Upper lobe of right lung (tissue), 1 donor: ENCODE measurements at places on chromosomes 2 and 18. TPM values are rescaled to one million over a fixed set of nuclear protein-coding genes. Genes with fewer than 3 reads are reported as not detected.

SPDYA gene
- total RNA-seq, result 1.5 TPM

POTEJ gene
- total RNA-seq, result not detected

GRCh38 chr2:72579591-72580180 lies 246.1 kb downstream of the EXOC6B start:
- no peaks in the 10 kb centered on the region for H3K36me3 ChIP-seq
- H3K27ac ChIP-seq, result no peak overlapping the region
- no peaks in the 10 kb centered on the region for H3K27me3 ChIP-seq
- H3K4me3 ChIP-seq, result no peak overlapping the region
- no peak for DNase-seq
- H3K4me1 ChIP-seq, result peaks cover 6% of the 10 kb centered on the region

ALK gene
- not detected for total RNA-seq

- H3K27ac ChIP-seq, result no peak overlapping the region
- H3K27me3 ChIP-seq, result no peaks in the 10 kb centered on the region
- no peaks in the 10 kb centered on the region for H3K4me1 ChIP-seq
- DNase-seq, result no peak
- H3K36me3 ChIP-seq, result no peaks in the 10 kb centered on the region
Measured at GRCh38 chr18:26468931-26469340, 79.4 kb downstream of the KCTD1 start.

- H3K4me3 ChIP-seq, result no peak overlapping the region
- H3K4me1 ChIP-seq, result no peaks in the 10 kb centered on the region
- no peak overlapping the region for H3K27ac ChIP-seq
- H3K36me3 ChIP-seq, result no peaks in the 10 kb centered on the region
- no peak for DNase-seq
Measured at GRCh38 chr2:116747103-116747502, 1067.4 kb upstream of the DDX18 start.

GPR17 gene
- total RNA-seq, result 0.49 TPM

- H3K27ac ChIP-seq, result no peak overlapping the region
- H3K36me3 ChIP-seq, result no peaks in the 10 kb centered on the region
- DNase-seq, result no peak
- no peaks in the 10 kb centered on the region for H3K27me3 ChIP-seq
- H3K4me3 ChIP-seq, result no peak overlapping the region
Measured at GRCh38 chr2:8549273-8549922, 132.5 kb upstream of the ID2 start.

GRCh38 chr2:86441392-86441881 lies 266 bp downstream of the KDM3A start:
- H3K4me1 ChIP-seq, result peaks cover 36% of the 10 kb centered on the region
- H3K36me3 ChIP-seq, result peaks cover 13% of the 10 kb centered on the region

GRCh38 chr2:183010112-183010511 lies 28.1 kb downstream of the NCKAP1 start:
- H3K4me1 ChIP-seq, result no peaks in the 10 kb centered on the region
- no peak overlapping the region for H3K27ac ChIP-seq
- H3K4me3 ChIP-seq, result no peak overlapping the region
- DNase-seq, result no peak
- no peaks in the 10 kb centered on the region for H3K36me3 ChIP-seq

GRCh38 chr2:151230627-151231140 lies 31.0 kb downstream of the RBM43 start:
- DNase-seq, result no peak
- H3K36me3 ChIP-seq, result no peaks in the 10 kb centered on the region
- no peak overlapping the region for H3K27ac ChIP-seq
- no peaks in the 10 kb centered on the region for H3K27me3 ChIP-seq

DNA sequence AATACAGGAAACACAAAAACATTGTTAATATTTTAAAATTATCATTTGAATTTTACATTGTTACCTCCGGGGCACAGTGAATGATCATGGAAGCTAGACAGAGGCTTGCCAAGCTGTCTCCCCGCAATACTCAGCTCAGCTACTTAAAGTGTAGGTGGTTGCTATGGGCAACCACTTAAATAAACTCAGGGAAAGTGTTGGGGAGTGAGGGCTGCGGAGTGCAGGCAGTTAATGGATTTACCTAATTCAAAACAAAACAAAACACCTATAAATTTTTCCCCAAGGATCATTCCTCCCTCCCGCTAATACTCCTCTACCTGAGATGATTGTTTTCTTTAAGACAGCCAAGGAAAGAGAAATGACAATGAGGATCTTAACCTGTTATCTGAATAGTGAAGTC lies 349.5 kb downstream of the TGIF1 start:
- no peaks in the 10 kb centered on the region for H3K4me1 ChIP-seq
- no peaks in the 10 kb centered on the region for H3K27me3 ChIP-seq
- no peaks in the 10 kb centered on the region for H3K36me3 ChIP-seq
- no peak for DNase-seq

GRCh38 chr2:236047886-236048540 lies 120.2 kb downstream of the GBX2 start:
- DNase-seq, result no peak
- H3K36me3 ChIP-seq, result peaks cover 13% of the 10 kb centered on the region
- no peaks in the 10 kb centered on the region for H3K27me3 ChIP-seq
- no peak overlapping the region for H3K27ac ChIP-seq
- no peaks in the 10 kb centered on the region for H3K4me1 ChIP-seq

GRCh38 chr2:241062389-241063092 lies 39.5 kb downstream of the MTERF4 start:
- DNase-seq, result peak; percentile 63
- H3K4me3 ChIP-seq, result no peak overlapping the region
- peaks cover 4% of the 10 kb centered on the region for H3K36me3 ChIP-seq

DNA sequence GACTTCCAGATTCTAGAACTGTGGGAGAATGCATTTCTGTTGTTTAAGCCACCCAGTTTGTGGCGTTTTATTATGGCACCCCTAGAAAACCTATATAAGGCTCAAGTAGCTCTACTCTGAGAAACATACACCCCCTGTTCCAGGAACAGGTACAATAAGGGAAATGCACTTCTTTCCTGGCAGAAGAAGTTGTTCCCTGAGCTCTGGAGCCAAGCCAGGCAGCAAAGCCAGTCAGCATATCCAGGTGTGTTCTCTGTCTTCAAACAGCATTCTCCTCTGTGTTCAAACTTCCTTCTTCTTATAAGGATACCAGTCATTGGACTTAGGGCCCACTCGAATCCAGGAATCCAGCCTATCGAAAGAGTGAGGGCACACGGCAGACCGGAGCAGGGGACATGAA lies 96.5 kb downstream of the TPGS2 start:
- no peaks in the 10 kb centered on the region for H3K36me3 ChIP-seq
- DNase-seq, result no peak
- no peaks in the 10 kb centered on the region for H3K4me1 ChIP-seq
- H3K27me3 ChIP-seq, result no peaks in the 10 kb centered on the region
- H3K4me3 ChIP-seq, result no peak overlapping the region
- H3K27ac ChIP-seq, result no peak overlapping the region

- no peak overlapping the region for H3K4me3 ChIP-seq
- H3K36me3 ChIP-seq, result no peaks in the 10 kb centered on the region
- H3K27ac ChIP-seq, result no peak overlapping the region
- H3K27me3 ChIP-seq, result no peaks in the 10 kb centered on the region
Measured at GRCh38 chr18:54975598-54975997, 16.3 kb upstream of the CCDC68 start.

DNA sequence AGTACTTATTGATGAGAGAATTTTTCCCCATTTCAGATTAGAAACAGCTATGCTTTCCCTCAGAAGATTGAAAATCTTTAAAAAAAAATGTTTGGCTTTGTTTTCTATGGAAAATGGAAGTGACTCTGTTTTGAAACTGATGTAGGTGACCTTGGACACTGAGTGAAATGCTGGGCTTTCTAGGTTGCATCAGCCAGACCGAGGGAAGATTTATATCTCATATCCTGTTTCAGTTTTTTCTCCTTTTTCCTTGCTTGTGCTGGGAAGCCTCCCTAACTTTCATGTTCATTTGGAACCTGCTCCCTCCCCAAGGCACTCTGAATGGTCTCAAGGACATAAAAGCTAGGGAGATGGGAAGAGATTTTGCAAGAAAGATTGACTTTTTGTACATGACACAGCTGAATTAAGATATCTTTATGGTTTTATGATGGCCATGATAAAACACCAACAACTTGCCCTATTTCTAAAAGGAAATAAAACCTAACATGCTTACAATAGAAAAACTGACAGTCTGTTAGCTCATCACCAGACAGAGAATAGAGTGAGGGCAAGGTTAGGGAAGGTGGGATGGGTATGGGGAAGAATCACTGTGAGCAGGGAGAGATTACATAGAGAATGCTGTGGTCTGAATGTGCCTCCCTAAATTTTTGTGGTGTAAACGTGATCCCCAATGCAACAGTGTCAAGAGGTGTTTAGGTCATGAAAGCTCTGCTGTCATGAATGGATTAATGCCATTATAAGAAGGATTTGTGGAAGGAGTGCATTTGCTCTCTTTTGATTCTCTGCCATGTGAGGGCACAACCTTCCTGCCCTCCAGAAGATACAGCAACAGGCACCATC lies 249.7 kb downstream of the TPGS2 start:
- H3K27me3 ChIP-seq, result no peaks in the 10 kb centered on the region
- H3K36me3 ChIP-seq, result no peaks in the 10 kb centered on the region
- H3K27ac ChIP-seq, result no peak overlapping the region
- H3K4me1 ChIP-seq, result no peaks in the 10 kb centered on the region
- no peak overlapping the region for H3K4me3 ChIP-seq

POTEC gene
- not detected for total RNA-seq

GRCh38 chr2:160469164-160469563 lies 24.4 kb downstream of the RBMS1 start:
- H3K27ac ChIP-seq, result no peak overlapping the region
- H3K4me3 ChIP-seq, result no peak overlapping the region
- H3K4me1 ChIP-seq, result peaks cover 39% of the 10 kb centered on the region
- DNase-seq, result no peak
- H3K27me3 ChIP-seq, result no peaks in the 10 kb centered on the region

POTEI gene
- not detected for total RNA-seq

- no peak overlapping the region for H3K4me3 ChIP-seq
- H3K4me1 ChIP-seq, result no peaks in the 10 kb centered on the region
- no peaks in the 10 kb centered on the region for H3K27me3 ChIP-seq
Measured at GRCh38 chr18:23779696-23780303, 90.5 kb downstream of the LAMA3 start.

DNA sequence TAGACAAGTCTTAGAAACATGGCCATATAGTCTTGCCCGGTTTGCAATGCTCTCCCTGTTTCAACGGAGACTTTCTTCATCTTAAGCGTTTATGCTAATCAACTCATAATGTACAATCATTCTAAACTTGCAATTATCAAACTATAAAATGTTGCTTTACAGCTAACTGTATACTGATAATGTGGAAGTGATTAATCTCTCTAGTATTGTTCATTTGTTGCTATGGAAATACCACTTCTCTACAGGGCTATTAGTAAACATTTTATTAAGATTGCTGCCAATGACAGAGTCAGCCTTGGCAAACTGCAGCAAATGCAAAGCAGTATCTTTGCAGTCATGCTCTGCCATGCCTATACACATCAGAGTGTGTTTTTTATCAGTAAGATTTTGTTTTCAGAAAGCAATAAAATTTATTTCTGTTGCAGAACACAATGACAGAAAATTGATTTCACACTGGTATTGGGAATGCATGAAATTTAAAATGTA lies 1201.8 kb upstream of the CDH2 start:
- no peak overlapping the region for H3K4me3 ChIP-seq
- no peak overlapping the region for H3K27ac ChIP-seq
- no peak for DNase-seq

HOXD3 gene
- 1.7 TPM for total RNA-seq

PDE11A gene
- total RNA-seq, result not detected

- peaks cover 15% of the 10 kb centered on the region for H3K36me3 ChIP-seq
- no peaks in the 10 kb centered on the region for H3K4me1 ChIP-seq
- no peak overlapping the region for H3K27ac ChIP-seq
- no peaks in the 10 kb centered on the region for H3K27me3 ChIP-seq
- H3K4me3 ChIP-seq, result no peak overlapping the region
- peak; percentile 51 for DNase-seq
Measured at GRCh38 chr2:239178954-239179353, 221.9 kb downstream of the HDAC4 start.

CXXC1 gene
- total RNA-seq, result 75.9 TPM

APLF gene
- 6.8 TPM for total RNA-seq

DNA sequence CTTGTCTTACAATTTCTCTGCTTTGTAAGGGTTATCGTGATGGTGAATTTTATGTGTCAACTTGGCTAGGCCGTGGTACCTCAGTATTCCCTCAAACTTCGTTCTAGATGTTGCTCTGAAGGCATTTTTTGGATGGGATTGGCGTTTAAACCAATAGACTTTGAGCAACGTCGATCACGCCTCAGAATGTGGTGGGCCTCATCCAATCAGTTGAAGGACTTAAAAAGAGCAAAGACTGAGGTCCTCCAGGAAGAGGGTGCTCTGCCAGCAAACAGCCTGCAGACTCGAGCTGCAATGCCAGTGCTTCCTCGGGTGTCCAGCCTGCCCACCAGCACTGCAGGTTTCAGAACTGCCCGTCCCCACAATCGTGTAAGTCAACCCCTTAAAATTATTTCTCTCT lies 145.8 kb upstream of the SALL3 start:
- H3K27me3 ChIP-seq, result no peaks in the 10 kb centered on the region
- no peak for DNase-seq
- H3K36me3 ChIP-seq, result no peaks in the 10 kb centered on the region
- H3K4me3 ChIP-seq, result no peak overlapping the region
- no peaks in the 10 kb centered on the region for H3K4me1 ChIP-seq

DNA sequence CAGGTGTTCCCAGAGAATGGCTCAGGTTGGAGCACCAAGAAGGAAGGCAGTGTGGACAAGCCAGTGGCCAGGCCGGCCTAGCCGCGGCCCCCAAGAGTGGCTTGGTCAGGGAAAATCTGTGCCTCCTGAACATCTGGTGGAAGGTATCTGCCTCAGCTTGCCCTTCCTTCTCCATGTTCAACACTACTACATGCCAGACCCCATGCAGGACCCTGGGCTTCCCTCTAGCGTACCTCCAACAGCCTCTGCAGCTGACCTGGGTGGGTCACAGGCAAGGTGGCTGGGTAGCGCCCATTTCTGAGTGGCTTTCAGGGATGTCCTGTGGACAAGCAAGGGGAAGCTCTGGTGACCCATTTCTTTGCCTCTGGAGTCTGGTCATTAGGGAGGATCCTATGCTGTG lies 7.7 kb downstream of the WNT10A start:
- H3K27ac ChIP-seq, result no peak overlapping the region
- no peaks in the 10 kb centered on the region for H3K36me3 ChIP-seq
- DNase-seq, result no peak
- H3K4me3 ChIP-seq, result no peak overlapping the region

GRCh38 chr18:51030537-51031258 lies 685 bp downstream of the SMAD4 start:
- peaks cover 48% of the 10 kb centered on the region for H3K4me1 ChIP-seq
- H3K27ac ChIP-seq, result peak overlapping the region; percentile 96
- DNase-seq, result peak; percentile 90
- no peaks in the 10 kb centered on the region for H3K27me3 ChIP-seq
- H3K4me3 ChIP-seq, result peak overlapping the region; percentile 67

LOXHD1 gene
- total RNA-seq, result 2.7 TPM
